ENCODE measurements at places on chromosomes 1 and 21. TPM values are rescaled to one million over a fixed set of nuclear protein-coding genes. Genes with fewer than 3 reads are reported as not detected.

GRCh38 chr1:100250264-100250663 is 630 bp upstream of the DBT start:
- DNase-seq: no peak

- no peak for DNase-seq
Observed at GRCh38 chr21:41817228-41817627, 50.4 kb upstream of the RIPK4 start.

Gene CYP2J2
- total RNA-seq: 0.28 TPM

- no peak for DNase-seq
Observed at GRCh38 chr1:164765557-164765956, 206.6 kb downstream of the PBX1 start.

DNA sequence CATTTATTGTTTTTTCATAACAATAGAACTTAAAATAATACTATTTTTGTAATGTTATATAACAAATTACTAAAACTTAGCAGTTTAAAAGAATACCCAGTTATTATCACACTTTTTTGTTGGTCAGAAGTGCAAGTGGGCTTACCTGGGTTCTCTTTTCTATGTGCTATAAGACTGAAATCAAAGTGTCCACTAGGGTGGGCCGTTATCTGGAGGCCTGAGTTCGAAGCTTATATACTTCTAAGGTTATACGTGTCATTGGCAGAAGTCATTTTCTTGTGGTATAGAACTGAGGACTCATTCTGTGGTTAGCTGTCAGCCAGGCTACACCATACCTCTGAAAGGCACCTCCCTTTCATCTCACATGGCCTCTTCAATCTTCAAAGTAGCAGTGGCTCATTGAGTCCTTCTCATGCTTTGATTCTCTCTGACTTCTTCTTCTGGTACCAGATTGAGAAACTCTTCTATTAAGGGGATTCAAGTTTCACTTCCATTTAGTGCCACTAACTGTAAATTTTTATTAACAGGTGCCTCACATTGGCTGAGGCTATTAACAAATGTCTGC is 414.3 kb downstream of the AMY1C start:
- no peak for DNase-seq

Measured in CD4-positive, alpha-beta T cell (primary cell).